ENCODE measurements at places on chromosomes 4 and X. TPM values are rescaled to one million over a fixed set of nuclear protein-coding genes. Genes with fewer than 3 reads are reported as not detected.

- H3K36me3 ChIP-seq: no peaks in the 10 kb centered on the region
- DNase-seq: no peak
- H3K4me3 ChIP-seq: no peak overlapping the region
- H3K27ac ChIP-seq: no peak overlapping the region
- no peaks in the 10 kb centered on the region for H3K27me3 ChIP-seq
Observed at GRCh38 chrX:8139716-8140115, 31.4 kb downstream of the VCX2 start.

DNA sequence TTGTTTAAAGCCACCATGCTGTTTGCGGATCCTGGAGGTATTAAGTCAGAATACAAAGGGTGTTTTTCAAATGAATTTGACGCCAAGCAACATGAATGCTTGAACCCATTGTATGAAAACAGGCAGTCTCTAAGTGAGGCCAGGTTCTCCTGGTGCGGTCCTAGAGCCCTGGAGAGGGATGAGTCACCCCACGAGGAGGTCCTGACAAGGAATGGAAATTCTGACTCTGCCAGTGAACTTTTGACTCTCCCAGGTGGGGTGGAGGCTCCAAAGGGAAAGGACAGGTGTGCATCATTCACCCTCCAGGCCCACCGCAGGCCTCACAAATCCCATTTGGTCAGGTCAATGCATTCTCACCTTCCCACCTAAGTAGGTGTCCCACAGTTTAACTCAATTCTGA is 1.5 kb downstream of the TRIM2 start:
- peak overlapping the region; percentile 73 for H3K4me3 ChIP-seq
- H3K27me3 ChIP-seq: no peaks in the 10 kb centered on the region
- peak; percentile 70 for DNase-seq
- peaks cover 58% of the 10 kb centered on the region for H3K4me1 ChIP-seq
- H3K36me3 ChIP-seq: no peaks in the 10 kb centered on the region
- H3K27ac ChIP-seq: peak overlapping the region; percentile 87

DNA sequence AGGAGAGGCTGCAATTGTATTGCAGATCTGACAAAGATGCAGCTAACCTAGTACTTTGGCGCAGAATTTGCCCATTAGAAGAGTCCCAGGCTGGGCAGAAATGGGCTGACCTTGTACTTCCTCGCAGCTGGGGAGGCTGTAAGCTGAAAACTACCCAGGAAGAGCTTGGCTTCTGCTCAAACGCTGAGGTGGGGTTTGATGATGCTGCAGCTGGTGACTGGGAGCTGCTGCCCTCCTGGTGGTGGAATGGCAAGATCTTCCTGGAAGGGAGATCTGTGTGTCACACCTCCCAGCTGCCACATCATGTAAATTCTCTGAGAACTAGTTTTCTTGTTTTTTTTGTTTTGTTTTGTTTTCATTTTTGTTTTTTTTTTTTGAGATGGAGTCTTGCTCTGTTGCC is 17.4 kb downstream of the CCNG2 start:
- no peaks in the 10 kb centered on the region for H3K27me3 ChIP-seq
- H3K36me3 ChIP-seq: no peaks in the 10 kb centered on the region
- H3K27ac ChIP-seq: no peak overlapping the region
- peaks cover 7% of the 10 kb centered on the region for H3K4me1 ChIP-seq

Gene PPEF2
- total RNA-seq: not detected

DNA sequence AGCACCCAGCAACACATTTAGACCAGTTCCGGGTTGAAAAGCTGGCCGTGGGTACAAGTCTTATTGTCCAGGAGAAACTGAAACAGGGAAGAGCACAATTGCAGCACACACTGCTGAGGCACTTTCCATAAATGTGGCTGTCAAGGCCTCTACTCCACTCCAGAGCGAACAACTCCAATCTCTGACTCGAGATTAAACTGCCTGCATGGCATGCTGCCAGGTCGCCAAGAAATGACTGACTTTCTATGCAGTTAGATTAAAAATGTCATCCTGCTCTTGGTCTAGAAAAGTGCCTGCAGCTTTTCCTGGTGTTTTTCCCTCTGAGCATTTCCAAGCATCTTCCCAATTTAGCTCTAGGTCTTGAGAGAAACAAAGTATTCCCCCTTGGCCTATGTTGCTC is 260.6 kb upstream of the EMCN start:
- H3K4me3 ChIP-seq: no peak overlapping the region
- H3K36me3 ChIP-seq: no peaks in the 10 kb centered on the region
- H3K27me3 ChIP-seq: no peaks in the 10 kb centered on the region
- no peaks in the 10 kb centered on the region for H3K4me1 ChIP-seq
- DNase-seq: no peak

Gene PARM1
- total RNA-seq: 1.7 TPM

DNA sequence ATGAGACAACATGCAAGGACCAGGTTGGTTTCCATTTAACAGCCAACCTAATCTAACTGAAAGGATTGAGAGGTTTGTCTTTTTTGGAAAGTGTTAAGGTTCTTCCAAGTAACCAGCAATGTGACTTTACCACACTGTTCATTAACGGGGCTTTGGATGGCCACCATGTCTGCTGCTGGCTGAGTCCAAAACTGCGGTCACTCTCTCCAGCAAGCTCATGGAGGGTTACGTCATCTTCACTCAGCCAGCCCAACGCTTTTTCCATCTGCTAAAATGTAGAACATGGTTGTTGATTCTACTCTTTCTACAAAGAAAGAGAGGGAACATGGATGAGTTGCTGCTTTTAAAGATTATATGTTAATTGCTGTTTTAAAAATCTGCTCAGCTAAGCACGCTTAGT is 11.0 kb downstream of the PKD2 start:
- no peak for DNase-seq
- no peaks in the 10 kb centered on the region for H3K27me3 ChIP-seq
- H3K27ac ChIP-seq: no peak overlapping the region

Gene MTMR8
- 2.8 TPM for total RNA-seq

- H3K36me3 ChIP-seq: no peaks in the 10 kb centered on the region
- H3K27ac ChIP-seq: no peak overlapping the region
- H3K27me3 ChIP-seq: no peaks in the 10 kb centered on the region
- no peaks in the 10 kb centered on the region for H3K4me1 ChIP-seq
Observed at GRCh38 chr4:146143888-146144287, 31.6 kb upstream of the LSM6 start.

DNA sequence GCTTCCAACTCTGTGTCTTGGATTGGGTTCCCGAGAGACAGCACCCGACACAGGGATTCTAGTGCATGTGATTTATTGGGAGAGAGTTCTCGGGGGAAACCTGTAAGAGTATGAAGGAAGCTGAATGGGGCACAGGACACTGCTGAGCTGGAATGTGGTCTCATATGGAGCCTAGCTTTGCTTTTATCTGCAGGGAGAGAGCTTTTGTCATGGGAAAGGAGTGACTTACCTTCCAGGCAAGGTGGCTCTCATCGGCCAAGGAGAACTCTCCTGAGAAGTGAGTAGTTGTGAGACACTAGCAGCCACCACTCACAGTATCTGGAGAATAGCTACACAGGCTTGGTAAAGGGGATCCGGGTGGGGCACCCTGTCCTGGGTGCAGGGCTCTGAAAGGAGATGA is 124.5 kb downstream of the NHS start:
- peaks cover 5% of the 10 kb centered on the region for H3K4me1 ChIP-seq
- DNase-seq: no peak
- no peaks in the 10 kb centered on the region for H3K27me3 ChIP-seq
- no peak overlapping the region for H3K4me3 ChIP-seq
- H3K36me3 ChIP-seq: no peaks in the 10 kb centered on the region
- H3K27ac ChIP-seq: no peak overlapping the region

Gene TBC1D14
- total RNA-seq: 54.0 TPM

DNA sequence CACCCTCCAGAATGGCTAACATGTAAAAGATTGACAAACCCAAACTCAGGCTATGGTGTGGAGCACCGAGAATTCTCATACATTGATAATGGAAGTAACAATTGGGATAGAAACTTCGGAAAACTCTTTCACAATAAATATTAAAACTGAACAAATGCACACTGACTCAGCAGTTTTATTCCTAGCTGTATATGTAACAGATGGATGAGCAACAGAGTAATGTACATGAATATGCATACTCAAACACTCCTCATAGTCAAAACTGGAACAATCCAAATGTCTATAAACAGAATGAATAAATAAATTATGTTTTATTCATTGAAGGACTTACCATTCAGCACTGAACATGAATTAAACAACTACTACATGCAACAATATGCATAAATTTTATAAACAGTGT is 37.1 kb upstream of the PDE5A start:
- H3K4me3 ChIP-seq: no peak overlapping the region
- no peak overlapping the region for H3K27ac ChIP-seq
- no peak for DNase-seq
- no peaks in the 10 kb centered on the region for H3K36me3 ChIP-seq

- H3K4me3 ChIP-seq: no peak overlapping the region
- DNase-seq: no peak
- H3K4me1 ChIP-seq: no peaks in the 10 kb centered on the region
- no peak overlapping the region for H3K27ac ChIP-seq
- no peaks in the 10 kb centered on the region for H3K36me3 ChIP-seq
- H3K27me3 ChIP-seq: no peaks in the 10 kb centered on the region
Observed at GRCh38 chr4:77848508-77848907, 14.1 kb upstream of the MRPL1 start.

GRCh38 chrX:52082578-52082977 is 13.6 kb upstream of the MAGED4B start:
- H3K27ac ChIP-seq: no peak overlapping the region
- DNase-seq: no peak
- H3K36me3 ChIP-seq: no peaks in the 10 kb centered on the region

DNA sequence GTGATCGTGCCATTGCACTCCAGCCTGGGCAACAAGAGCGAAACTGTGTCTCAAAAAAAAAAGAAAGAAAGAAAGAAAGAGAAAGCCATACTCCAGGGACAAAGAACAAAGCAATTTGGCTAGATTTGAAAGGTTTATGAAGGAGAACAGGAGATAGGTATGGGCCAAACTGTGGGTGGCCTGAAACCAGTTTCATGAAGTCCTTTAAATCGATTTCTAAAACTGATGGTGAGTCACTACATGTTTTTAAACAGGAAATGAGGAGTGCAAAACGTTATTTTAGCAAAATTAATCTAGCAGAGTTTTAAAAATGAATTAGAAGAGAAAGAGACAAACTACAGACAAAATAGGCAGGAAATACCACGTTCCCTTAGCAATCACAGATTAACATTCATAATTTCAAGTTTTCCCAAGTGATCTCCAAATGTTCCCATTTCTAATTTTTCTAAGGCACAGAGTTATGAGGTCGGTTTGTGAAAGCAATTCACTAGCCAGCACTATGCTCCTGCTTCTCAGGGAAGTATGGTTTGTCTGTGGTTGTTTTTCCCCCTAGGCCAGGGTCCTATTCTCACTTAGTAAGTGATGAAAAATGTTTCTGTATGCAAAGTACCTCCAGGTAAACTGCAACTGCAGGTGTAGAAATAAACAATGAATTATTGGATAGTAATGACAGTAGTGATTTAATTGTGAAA is 190.6 kb downstream of the PPP3CA start:
- H3K27ac ChIP-seq: no peak overlapping the region
- H3K4me1 ChIP-seq: no peaks in the 10 kb centered on the region
- no peaks in the 10 kb centered on the region for H3K27me3 ChIP-seq
- no peak overlapping the region for H3K4me3 ChIP-seq
- DNase-seq: no peak
- H3K36me3 ChIP-seq: no peaks in the 10 kb centered on the region

Gene SSX3
- not detected for total RNA-seq

GRCh38 chr4:113012786-113013185 is 36.7 kb upstream of the ANK2 start:
- no peaks in the 10 kb centered on the region for H3K27me3 ChIP-seq
- no peaks in the 10 kb centered on the region for H3K36me3 ChIP-seq
- DNase-seq: no peak

- H3K36me3 ChIP-seq: no peaks in the 10 kb centered on the region
- no peaks in the 10 kb centered on the region for H3K4me1 ChIP-seq
- DNase-seq: no peak
- no peak overlapping the region for H3K4me3 ChIP-seq
- no peaks in the 10 kb centered on the region for H3K27me3 ChIP-seq
Observed at GRCh38 chrX:12921886-12922598, 15.6 kb downstream of the TLR8 start.

DNA sequence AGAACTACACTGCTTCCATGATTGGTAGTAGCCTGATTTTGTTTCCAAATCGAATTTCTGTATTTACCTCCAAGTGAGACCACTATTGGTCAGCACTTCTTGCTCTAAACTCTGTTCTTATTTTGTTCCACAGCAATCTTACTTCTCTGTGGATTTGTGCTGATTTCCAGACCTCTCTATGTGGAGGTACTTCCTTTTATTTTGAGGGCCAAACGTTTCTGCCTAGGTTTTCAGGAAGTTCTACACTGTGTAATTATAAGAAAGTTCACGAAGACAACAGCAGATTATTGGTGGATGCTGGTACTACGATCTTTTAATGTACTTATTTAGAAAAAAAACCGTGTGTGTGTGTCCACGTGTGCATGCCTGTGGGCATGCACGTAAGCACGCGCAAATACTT is 46.7 kb downstream of the DTHD1 start:
- H3K4me1 ChIP-seq: no peaks in the 10 kb centered on the region
- H3K4me3 ChIP-seq: no peak overlapping the region
- DNase-seq: no peak
- no peaks in the 10 kb centered on the region for H3K27me3 ChIP-seq
- H3K27ac ChIP-seq: no peak overlapping the region

DNA sequence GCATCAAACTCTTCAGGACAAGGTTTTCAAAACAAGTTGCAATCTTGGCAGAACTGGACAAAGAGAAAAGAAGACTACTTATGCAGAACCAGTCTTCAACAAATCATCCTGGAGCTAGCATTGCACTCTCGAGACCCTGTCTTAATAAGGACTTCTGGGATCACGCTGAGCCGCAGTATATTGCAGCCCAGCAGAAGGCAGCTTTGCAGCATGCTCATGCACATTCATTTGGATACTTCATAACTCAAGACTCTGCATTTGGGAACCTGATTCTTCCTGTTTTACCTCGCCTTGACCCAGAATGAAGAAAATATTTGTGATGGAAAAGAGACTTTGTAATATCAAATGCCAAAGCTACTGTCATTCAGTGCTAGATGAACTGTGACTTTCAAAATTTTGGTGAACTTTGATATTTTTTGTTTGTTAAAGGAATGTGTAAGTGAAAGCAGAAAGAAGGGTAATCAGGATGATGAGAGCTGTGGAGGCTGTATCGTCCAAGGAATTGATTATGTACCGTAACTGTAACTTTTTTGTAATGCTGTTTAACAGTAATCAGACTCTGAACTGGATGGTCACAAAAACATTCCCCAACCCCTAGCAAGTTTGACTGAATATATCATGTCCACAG is 27.2 kb downstream of the HSPA4L start:
- no peak overlapping the region for H3K4me3 ChIP-seq
- DNase-seq: peak; percentile 3
- H3K27me3 ChIP-seq: no peaks in the 10 kb centered on the region
- H3K4me1 ChIP-seq: no peaks in the 10 kb centered on the region

- H3K36me3 ChIP-seq: no peaks in the 10 kb centered on the region
- peak; percentile 85 for DNase-seq
- H3K4me3 ChIP-seq: peak overlapping the region; percentile 95
- peaks cover 6% of the 10 kb centered on the region for H3K4me1 ChIP-seq
Observed at GRCh38 chr4:98928131-98928504, 815 bp downstream of the EIF4E start.

Gene CT55
- not detected for total RNA-seq

Gene VSIG4
- total RNA-seq: not detected

Gene AFAP1
- 27.6 TPM for total RNA-seq
